ENCODE measurements at places on chromosomes 1 and 21. TPM values are rescaled to one million over a fixed set of nuclear protein-coding genes. Genes with fewer than 3 reads are reported as not detected.

GRCh38 chr1:101291562-101292380 is 55.0 kb downstream of the S1PR1 start:
- DNase-seq = peak; percentile 82
- H3K27ac ChIP-seq = no peak overlapping the region
- H3K27me3 ChIP-seq = peaks cover 2% of the 10 kb centered on the region
- peaks cover 2% of the 10 kb centered on the region for H3K4me1 ChIP-seq
- H3K4me3 ChIP-seq = no peak overlapping the region

- H3K4me3 ChIP-seq = no peak overlapping the region
- H3K36me3 ChIP-seq = no peaks in the 10 kb centered on the region
- peaks cover 35% of the 10 kb centered on the region for H3K27me3 ChIP-seq
- no peaks in the 10 kb centered on the region for H3K4me1 ChIP-seq
- no peak for DNase-seq
Observed at GRCh38 chr1:17308593-17308992, 596 bp downstream of the PADI4 start.

DNA sequence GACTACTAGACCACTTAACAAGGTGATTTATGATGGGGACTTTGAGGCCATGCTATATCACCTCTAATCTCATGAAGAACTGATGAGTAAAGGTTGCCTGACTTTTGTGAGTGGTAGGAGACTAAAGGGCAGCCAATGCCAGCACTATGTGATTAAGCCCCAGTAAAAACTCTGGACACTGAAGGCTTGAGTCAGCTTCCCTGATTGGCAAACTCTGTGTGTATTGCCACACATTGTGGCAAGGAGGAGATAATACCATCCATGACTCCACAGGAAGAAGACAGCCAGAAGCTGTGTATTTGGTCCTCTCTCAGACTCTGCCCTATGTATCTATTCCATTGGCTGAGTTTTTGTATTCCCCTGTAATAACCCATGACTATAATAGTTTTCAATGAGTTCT is 413.3 kb upstream of the ZRANB2 start:
- DNase-seq = no peak
- peaks cover 2% of the 10 kb centered on the region for H3K4me1 ChIP-seq
- no peaks in the 10 kb centered on the region for H3K36me3 ChIP-seq
- H3K27me3 ChIP-seq = no peaks in the 10 kb centered on the region
- no peak overlapping the region for H3K4me3 ChIP-seq

GRCh38 chr1:35505911-35506798 is 51.0 kb downstream of the KIAA0319L start:
- H3K27ac ChIP-seq = no peak overlapping the region
- H3K4me3 ChIP-seq = no peak overlapping the region
- peak; percentile 59 for DNase-seq
- peaks cover 9% of the 10 kb centered on the region for H3K4me1 ChIP-seq
- no peaks in the 10 kb centered on the region for H3K27me3 ChIP-seq

DNA sequence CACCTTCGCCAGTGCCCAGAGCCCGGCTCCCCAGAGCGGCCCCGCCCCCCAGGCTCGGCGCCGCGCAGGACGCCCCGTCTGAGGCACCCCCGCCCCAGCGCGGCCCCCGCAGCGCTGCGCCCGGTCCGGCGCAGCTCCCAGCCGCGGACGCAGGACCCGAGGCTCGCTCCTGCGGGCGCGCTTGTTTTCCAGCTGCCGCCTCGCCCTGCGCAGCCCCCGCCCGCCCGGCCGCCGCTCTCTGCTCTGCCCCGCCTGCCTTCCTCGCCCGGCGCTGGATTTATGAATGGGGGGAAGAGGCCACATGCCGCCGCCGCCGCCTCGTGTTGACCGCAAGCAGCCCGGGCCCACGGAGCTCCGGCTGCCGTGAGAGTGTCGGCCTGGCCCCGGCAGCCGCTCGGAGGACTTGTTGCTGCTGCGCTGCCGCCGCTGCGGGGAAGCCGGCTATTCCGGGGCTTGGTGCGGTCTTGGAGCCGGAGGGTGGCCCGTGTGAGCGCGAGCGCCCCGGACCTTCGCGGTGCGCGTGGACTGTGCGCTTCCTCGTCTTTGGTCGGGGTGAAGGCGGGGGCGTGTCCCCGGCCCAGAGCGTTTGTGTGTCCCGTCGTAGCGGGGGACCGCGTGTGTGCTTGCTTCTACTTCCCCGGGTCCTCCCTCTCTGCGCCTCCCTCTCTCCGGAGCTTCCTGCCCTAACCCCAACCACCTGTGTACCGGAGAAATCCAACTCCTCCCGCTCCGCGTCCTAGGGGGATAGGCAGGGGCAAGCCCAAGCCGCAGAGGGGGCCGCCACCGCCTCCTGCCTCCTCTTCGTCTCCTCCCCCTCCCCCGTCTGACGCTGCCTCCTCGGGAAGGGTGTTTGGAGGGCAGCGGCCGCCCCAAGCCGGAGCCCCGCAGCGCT is 736 bp downstream of the KCNC4 start:
- DNase-seq = no peak
- no peaks in the 10 kb centered on the region for H3K4me1 ChIP-seq
- peaks cover 59% of the 10 kb centered on the region for H3K27me3 ChIP-seq

DNA sequence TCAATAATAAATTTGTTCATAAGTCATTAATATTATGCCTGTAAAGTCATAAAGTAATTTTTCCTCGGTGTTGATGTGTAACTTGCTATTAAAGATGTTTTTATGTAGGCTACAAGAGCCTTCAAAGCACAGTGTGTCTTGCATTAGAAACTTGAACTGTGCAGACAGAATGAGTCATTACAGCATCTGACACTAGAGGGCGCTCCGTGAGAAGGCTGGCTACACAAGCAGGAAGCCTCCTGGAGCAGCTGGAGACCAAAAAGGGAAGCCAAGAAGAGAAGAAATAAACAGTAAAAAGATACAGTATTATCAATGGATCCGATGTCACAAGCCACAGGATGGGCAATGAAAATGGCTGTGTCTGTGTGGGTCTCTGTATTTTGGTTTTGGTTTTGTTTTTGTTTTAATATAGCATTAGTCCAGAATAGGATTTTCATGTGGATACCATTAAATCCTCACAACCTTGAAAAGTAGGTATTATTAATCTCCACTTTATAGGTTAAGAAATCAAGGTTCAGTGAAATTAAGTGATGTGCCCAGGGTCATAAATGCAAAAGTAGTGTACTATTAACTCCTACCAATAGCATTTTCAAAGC is 16.1 kb upstream of the LRRC8D start:
- H3K27me3 ChIP-seq = no peaks in the 10 kb centered on the region
- peaks cover 9% of the 10 kb centered on the region for H3K4me1 ChIP-seq
- no peak overlapping the region for H3K4me3 ChIP-seq
- DNase-seq = peak; percentile 87

- no peak overlapping the region for H3K4me3 ChIP-seq
- no peaks in the 10 kb centered on the region for H3K36me3 ChIP-seq
- DNase-seq = no peak
- H3K4me1 ChIP-seq = no peaks in the 10 kb centered on the region
- H3K27ac ChIP-seq = no peak overlapping the region
- H3K27me3 ChIP-seq = peaks cover 28% of the 10 kb centered on the region
Observed at GRCh38 chr1:223180731-223181321, 37.8 kb upstream of the TLR5 start.

DNA sequence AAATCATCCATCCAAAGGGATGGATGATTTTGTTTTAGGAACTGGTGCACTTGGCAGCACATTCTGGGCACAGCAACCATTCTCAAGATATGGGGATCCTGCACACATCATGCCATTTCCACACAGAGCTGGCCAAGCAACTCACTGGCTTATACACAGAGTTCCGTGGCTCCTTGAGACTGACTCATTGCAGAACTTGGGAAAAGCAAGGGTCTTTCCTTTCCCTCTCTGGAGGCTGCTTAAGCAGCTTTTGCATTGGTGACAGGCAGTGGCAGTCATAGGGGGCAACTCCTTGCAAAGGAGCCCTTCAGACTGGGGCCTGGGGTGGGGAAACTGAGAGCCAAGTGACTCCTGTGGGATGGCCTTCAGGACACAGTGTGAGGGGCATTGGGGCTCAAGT is 1.9 kb upstream of the MAD2L2 start:
- H3K4me1 ChIP-seq = peaks cover 3% of the 10 kb centered on the region
- peaks cover 6% of the 10 kb centered on the region for H3K27me3 ChIP-seq
- H3K36me3 ChIP-seq = no peaks in the 10 kb centered on the region
- DNase-seq = peak; percentile 7

GRCh38 chr1:206106328-206107167 is 10.6 kb downstream of the AVPR1B start:
- DNase-seq = peak; percentile 79
- H3K36me3 ChIP-seq = no peaks in the 10 kb centered on the region
- peaks cover 36% of the 10 kb centered on the region for H3K27me3 ChIP-seq
- no peak overlapping the region for H3K4me3 ChIP-seq
- no peak overlapping the region for H3K27ac ChIP-seq

GRCh38 chr21:44872649-44873355 is 688 bp downstream of the PTTG1IP start:
- H3K4me3 ChIP-seq = peak overlapping the region; percentile 90
- peak; percentile 46 for DNase-seq
- H3K27ac ChIP-seq = peak overlapping the region; percentile 75
- H3K4me1 ChIP-seq = peaks cover 23% of the 10 kb centered on the region
- H3K36me3 ChIP-seq = no peaks in the 10 kb centered on the region

GRCh38 chr1:51265618-51266017 is 29.5 kb downstream of the RNF11 start:
- peaks cover 2% of the 10 kb centered on the region for H3K36me3 ChIP-seq
- H3K4me1 ChIP-seq = peaks cover 17% of the 10 kb centered on the region
- no peak for DNase-seq
- no peak overlapping the region for H3K4me3 ChIP-seq
- no peak overlapping the region for H3K27ac ChIP-seq
- H3K27me3 ChIP-seq = no peaks in the 10 kb centered on the region

- no peak overlapping the region for H3K4me3 ChIP-seq
- H3K27ac ChIP-seq = peak overlapping the region; percentile 95
- no peaks in the 10 kb centered on the region for H3K36me3 ChIP-seq
- DNase-seq = peak; percentile 92
- H3K4me1 ChIP-seq = peaks cover 28% of the 10 kb centered on the region
- no peaks in the 10 kb centered on the region for H3K27me3 ChIP-seq
Observed at GRCh38 chr1:94729267-94729666, 90.9 kb upstream of the SLC44A3 start.

DNA sequence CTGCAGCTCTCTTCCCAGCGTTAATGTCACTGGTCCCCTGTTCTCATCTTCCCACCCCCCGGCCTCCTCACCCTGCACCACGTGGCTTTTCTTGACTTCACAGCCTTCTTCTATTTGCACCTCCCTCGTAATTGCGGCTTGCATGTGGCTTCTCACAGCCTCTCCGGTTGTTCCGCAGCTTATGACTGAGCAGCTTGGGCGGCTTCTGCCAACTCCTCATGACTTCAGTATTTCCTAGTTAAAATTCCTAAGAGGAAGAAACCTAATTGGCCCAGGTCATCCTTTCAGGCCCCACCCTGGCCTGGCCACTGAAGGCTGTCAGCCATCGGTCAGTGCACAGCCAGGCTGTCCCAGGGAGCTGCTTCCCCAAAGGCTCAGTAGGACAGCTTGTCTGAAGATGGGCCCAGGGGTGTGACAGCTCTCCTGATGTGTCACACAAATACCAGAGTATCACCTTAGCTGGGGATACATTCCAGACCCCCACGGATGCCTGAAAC is 8.6 kb upstream of the RERE start:
- H3K27me3 ChIP-seq = no peaks in the 10 kb centered on the region
- H3K4me1 ChIP-seq = peaks cover 8% of the 10 kb centered on the region
- H3K4me3 ChIP-seq = no peak overlapping the region
- DNase-seq = peak; percentile 63
- no peaks in the 10 kb centered on the region for H3K36me3 ChIP-seq

- H3K36me3 ChIP-seq = no peaks in the 10 kb centered on the region
- no peaks in the 10 kb centered on the region for H3K4me1 ChIP-seq
- no peak for DNase-seq
- H3K27ac ChIP-seq = no peak overlapping the region
- no peak overlapping the region for H3K4me3 ChIP-seq
Observed at GRCh38 chr1:3352952-3353331, 101.5 kb upstream of the ARHGEF16 start.

DNA sequence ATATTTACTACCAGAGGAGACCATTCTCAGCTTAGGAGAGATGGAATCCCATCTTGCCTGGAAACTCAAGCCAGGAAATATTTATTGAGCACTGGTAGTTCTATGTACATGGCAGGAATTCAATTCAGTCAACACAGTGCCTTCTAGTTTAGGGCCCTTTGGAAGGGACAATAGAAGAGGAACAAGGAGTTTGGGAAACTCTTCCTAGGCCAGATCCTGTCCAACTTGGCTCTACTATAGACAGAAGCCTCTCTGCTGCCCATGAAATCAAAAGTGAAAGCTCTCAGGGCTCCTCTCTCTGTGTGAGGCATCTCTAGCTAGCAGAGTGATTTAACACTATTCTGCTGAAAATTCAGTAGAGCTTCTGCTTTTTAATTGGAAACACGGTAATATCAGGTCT is 244.6 kb upstream of the MAP1LC3C start:
- no peak overlapping the region for H3K27ac ChIP-seq
- H3K4me3 ChIP-seq = no peak overlapping the region
- H3K36me3 ChIP-seq = no peaks in the 10 kb centered on the region
- DNase-seq = no peak
- H3K4me1 ChIP-seq = no peaks in the 10 kb centered on the region
- H3K27me3 ChIP-seq = no peaks in the 10 kb centered on the region

GRCh38 chr1:183163316-183163715 is 22.7 kb upstream of the LAMC2 start:
- peak; percentile 95 for DNase-seq
- H3K27ac ChIP-seq = no peak overlapping the region
- H3K36me3 ChIP-seq = no peaks in the 10 kb centered on the region
- H3K4me1 ChIP-seq = peaks cover 8% of the 10 kb centered on the region

DNA sequence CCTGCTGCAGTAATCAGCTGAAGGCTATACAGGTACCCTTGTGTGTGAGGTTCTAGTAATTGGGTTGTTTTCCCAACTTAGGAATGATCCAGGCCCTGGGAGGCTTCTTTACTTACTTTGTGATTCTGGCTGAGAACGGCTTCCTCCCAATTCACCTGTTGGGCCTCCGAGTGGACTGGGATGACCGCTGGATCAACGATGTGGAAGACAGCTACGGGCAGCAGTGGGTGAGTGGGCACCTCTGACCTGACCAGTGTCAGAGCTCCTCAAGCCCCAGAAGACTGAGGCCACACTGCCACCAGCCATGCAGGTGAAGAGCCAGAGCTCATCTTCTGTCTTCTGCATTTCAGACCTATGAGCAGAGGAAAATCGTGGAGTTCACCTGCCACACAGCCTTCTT is 27.7 kb downstream of the ATP1A1 start:
- H3K27ac ChIP-seq = no peak overlapping the region
- no peak for DNase-seq
- no peak overlapping the region for H3K4me3 ChIP-seq
- H3K36me3 ChIP-seq = peaks cover 73% of the 10 kb centered on the region

Gene AADACL4
- not detected for polyA plus RNA-seq

Gene RHD
- polyA plus RNA-seq = not detected

Gene NPPA
- not detected for polyA plus RNA-seq

Gene PRKAA2
- 0.56 TPM for polyA plus RNA-seq

Gene S100A8
- polyA plus RNA-seq = not detected

Gene RIMS3
- polyA plus RNA-seq = 0.10 TPM

Gene BACH1
- 19.6 TPM for polyA plus RNA-seq

Gene RBM11
- 0.10 TPM for polyA plus RNA-seq

Gene RBM34
- polyA plus RNA-seq = 34.0 TPM

Gene WARS2
- polyA plus RNA-seq = 5.7 TPM

Gene AMY1B
- not detected for polyA plus RNA-seq

All from IMR-90 (cell line).